ENCODE measurements at places on chromosomes 2 and 18.

DNA sequence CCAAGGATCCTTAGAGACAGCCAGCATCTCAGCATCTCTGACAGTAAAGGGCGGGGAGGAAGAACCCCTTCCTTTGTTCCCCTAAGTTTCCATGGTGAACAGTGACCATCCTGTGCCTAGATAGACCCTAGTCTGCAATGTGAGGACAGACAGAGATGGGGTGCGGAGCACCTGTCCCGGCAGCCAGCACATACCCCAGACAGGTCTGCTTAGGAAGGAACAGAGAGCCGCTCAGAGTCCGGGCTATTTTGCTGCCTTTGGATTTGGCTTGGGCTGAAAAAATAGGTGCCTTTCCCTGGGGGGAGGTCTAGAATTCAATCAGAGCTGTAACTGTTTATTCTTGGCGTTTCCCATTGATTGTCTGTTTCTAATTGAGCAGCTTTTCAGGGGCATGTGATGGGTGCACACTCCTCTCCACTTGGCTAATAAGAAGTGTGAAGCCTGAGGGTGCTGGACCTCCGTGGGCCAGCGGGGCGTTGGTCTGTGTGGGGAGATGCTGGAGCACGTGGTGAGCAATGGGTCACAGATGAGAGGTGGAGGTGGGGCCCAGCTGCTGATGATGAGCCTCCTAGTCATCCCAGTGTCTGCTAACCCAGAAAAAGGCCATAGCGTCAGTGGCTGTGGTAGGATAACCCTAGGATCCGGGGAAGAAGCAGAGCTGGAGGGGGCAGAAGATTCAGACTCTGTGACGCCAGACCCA lies 236.8 kb downstream of the SEPTIN10 start:
- no peak for DNase-seq

DNA sequence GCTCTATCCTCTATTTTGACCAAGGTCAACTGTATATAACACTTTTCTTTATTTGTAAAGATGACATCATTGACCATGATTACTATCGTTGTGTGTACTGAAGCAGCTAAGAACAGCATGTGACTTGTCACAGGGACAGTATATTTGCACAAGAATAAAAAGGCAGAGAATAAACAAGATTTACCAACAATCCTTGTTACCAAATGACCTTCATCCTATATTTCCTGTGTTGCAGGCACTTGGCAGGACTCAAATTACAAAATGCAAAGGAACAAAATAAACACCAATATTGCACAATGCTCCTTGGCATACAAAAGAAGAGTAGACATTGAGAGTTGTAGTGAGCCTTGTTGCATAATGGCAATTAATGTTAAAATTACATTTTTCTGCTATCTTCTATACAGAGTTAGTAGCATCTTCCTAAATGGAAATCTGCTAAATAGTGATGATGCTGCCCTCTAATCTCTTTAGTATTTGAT lies 61.8 kb downstream of the RFTN2 start:
- no peak for DNase-seq

DNA sequence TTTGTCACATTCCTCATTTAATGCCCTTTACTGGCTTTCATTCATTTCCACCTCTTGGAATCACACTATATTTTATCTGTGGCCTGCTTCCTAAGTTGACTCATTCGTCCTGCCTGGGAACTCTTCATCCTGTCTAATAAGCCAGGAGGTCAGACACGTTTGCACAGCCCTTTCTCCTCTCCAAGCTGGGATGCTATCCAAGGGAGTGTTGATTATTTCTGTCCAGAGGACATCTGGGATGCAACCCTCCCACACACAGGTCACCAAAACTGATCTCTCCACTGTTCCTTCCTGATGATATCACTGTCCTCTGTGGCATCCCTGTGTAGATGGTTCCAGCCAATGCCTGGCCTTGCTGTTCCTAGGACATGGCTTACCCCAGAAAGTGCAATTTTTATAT lies 79.8 kb upstream of the NOSTRIN start:
- no peak for DNase-seq

- no peak for DNase-seq
Measured at GRCh38 chr2:11408959-11409571, 56.9 kb downstream of the E2F6 start.

DNA sequence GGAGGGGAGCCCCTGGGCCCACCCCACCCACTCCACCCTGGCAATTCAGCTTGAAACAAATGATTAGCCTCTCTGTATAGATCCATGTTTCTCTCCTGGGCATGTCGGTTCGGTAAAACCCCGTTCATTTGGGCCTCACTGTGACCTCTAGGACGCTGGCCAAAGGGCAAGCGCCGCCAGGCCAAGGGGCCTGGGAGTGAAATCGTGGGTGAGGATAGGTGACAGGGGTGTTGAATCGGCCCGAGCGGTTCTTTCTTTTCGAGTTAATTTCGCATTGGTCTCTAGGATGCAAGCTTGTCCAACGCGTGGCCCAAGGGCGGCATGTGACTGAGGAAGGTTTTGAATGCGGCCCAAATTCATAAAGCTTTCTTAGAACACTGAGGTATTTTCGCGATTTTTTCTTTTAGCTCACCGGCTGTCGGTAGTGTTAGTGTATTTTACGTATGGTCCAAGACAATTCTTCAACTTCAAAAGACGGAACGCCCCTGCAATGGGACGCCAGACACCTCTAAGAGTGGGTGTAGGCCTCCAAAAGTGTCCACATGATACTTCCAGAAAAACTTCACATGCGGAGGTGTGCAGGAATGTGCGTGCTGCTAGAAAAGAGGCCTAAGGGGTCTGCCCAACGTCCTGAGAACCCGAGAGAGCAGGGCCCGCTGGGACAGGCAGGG lies 9.8 kb upstream of the ARID5A start:
- DNase-seq: no peak

DNA sequence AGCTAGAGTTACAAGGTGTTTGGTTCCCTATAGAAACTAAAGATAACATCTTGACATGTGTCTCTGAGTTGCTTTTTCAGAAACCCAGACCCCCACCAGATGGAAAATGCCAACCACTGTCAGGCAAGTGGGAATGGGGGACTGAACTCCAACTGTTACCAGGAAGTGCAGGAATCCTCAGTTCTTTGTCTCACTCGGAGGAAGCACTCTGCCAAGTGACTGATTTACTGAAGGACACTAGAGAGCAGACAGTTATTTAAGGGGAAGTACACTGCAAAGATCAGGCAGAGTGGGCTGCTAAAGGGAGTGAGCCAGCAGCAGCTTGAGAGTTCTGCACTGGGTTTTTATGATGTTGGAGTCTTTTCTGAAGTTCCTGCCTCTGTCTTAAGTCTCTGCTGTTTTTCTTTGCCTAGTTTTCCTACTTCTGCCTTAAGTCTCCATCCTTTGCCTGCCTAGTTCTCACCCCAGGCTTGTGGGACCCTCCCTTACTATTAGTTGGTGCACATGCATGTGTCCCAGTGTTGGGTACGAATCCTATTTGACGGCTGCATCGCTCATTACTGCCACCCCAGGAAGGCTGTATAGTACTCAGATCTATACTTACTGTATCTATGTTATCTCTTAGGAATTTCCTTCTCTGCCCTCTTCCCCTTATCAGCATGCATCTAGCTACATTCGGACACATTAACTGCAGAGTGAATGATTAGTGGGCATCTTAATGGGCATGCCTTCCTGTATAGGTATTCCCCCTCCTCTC lies 97.1 kb downstream of the TEX51 start:
- no peak for DNase-seq

GRCh38 chr2:144378551-144378950 lies 141.4 kb downstream of the ZEB2 start:
- no peak for DNase-seq

DNA sequence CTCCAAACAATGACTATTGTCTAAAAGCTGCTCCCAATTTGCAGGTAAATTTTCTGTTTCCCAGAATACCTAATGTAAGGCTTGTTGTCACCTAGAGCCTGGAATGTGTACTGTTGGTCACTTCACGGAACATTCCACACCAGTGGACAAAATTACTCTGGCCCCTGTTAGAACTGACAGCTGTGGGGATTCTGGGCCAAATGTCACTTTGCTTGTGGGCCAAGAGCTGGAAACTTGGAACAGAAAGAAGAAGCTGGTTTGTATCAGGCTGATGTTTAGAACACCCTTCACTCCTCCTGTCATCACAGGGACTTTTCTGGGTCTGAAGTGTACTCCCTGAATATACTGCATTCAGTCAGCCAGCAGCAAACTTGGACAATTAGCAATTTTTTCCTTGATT lies 495.6 kb upstream of the SYT4 start:
- no peak for DNase-seq

DNA sequence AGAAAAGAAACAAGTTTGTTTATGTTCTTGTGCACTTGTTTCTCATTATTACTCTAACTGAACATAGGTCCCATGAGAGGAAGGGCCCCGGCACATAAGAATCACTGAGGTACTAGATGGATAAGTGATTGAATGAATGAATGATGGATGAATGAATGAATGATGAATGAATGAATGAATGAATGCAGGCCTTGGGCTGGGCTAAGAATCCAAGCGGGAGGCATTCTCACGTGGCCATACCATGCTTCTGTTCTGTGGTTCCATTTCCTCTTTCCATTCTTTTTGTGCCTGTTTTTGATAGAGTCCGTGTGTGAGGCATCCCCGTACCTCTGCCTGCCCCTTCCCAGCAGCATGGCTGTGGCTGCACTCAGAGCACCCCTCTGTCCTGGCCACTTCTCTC lies 94.8 kb downstream of the SH3BP4 start:
- DNase-seq: no peak

DNA sequence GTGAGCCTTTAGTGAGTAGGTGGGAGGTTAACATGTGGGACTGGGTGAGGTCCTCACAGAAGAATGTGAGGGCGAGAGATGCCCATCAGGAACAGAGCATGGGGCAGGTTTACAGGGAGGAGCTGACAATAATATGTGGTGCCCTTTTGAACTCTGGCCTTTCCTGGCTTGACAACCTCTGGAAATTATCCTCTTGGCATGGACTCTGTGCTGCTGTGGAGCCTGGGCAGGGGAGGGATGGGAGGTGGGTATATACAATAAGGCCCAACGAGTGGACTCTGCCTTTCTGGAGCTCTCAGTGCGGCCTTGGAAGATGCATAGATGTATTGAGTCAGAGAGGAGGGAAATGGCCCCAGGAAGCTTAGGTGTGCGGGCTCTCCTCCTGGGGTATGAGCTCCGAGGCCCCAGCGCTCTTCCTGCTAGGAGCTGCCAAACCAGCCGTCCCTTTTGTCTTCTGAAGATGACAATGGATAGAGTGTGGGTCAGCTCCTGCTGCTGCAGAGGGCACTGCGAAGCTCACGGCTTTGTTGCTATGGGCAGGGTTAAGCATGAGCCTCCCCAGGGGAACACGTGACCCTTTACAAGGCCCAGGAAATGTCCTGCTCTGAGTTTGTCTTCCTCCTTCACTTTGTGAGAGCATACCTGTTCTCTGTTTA lies 8.7 kb upstream of the PSD4 start:
- no peak for DNase-seq

DNA sequence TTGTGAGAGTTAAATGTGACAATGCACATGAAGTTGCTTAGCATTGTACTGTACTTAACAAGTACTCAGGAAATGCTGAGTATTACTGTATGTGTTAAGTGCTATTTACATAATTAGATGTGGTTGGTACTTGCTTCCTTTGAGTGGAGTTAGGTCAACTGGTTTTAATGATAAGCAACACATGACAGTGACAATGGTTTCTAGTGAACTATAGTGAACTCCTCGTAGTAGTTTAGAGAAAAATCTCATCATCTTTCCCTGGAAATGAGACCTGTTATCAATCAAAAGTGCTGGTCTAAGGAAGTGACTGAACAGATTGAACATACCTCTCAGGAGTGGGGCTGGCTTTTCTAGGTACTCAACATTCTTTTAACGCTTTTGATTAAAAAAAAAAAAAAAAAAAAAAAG lies 29.2 kb upstream of the ZDBF2 start:
- DNase-seq: no peak

Data from naive thymus-derived CD8-positive, alpha-beta T cell (primary cell).